ENCODE measurements at places on chromosomes 1 and 21. TPM values are rescaled to one million over a fixed set of nuclear protein-coding genes. Genes with fewer than 3 reads are reported as not detected.

GRCh38 chr1:17661546-17662157, 93.5 kb upstream of the ACTL8 start:
- DNase-seq: peak; percentile 83

- no peak for DNase-seq
Observed at GRCh38 chr1:229196404-229197264, 74.3 kb upstream of the RAB4A start.

DNA sequence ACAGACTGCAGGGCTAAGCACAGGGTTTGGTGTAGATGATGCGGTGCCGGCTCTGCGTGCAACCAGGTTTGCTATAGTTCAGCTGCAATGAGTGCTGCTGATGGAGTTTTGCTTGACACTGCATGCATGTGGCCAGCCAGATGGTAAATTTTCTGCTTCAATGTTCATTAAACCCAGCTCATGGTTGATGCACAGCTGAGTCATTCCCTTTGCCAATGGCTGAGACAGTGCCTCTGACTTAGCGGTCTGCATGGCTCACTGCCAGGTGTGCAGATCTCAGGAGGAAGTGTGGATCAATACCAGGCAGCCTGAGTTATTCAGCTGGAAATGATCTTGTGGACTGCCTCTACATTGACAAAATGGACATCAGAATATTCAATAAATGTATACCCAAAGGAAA, 172.7 kb upstream of the ZP4 start:
- no peak for DNase-seq

- DNase-seq: no peak
Observed at GRCh38 chr1:1203561-1204424, 2.6 kb downstream of the TNFRSF18 start.

DNA sequence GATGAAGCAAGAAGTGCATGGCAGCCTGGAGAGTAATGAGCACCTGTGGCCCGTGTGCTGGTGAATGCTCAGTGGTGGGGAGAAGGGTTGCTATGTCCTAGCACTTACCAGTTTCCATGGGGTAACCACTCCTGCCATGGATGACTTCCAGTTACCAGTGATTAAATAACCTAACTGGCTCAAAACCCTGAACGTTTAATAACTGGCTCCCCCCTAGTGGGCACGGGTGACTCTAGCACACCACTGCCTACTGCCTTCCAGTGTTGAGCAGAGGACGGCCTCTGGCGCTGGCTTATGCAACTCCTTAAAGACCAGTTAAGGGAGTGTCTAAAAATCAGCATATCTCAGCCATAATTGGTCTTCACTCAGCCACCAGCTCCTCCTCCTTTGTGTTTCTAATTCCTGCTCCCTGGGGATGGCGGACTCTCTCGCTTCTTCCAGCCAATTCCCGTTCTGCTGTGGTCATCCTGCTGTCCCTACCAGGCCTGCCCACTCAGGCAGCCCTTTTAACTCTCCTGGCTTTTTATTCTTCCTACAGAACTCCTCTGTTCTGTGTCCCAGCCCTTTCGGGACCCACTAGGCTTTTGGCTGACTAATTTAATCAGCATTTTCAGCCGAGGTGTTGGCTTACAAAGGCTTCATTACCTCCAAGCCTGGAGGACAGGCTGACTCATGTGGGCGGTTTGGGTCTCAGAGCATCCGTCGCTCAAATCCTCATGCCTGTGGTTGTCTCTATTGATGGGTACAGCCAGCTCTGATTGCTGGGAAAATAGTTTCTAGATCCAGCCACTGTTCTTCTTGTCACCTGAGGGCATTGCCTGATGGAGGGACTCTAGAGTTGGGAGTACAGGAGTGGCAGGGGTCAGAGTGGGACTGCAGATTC, 332.4 kb downstream of the CAMTA1 start:
- DNase-seq: peak; percentile 8

- DNase-seq: no peak
Observed at GRCh38 chr1:208637181-208637580, 393.0 kb upstream of the PLXNA2 start.

The AMY1B gene
- total RNA-seq: not detected

GRCh38 chr1:32413507-32414185, 19.4 kb upstream of the BSDC1 start:
- peak; percentile 73 for DNase-seq

The RCSD1 gene
- total RNA-seq: 5.3 TPM

DNA sequence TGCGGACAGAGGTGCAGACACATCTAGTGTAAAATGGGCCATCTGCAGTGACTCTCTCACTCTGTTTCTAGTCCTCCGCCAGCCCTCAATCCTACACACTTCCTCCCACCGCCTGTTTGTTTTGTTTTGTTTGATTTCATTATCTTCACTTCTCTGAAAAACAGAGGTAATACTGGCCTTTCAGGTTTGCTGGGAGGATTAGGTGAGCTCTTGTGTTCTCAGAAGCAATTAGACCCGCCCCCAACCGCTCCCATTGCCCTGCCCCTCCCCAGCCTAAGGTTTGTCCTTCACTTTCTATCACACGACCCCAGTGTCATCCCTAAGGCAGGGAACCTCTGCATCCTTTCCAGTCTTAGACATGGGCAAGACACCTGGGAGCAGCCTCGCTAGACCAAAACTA, 43.2 kb upstream of the TACSTD2 start:
- no peak for DNase-seq

DNA sequence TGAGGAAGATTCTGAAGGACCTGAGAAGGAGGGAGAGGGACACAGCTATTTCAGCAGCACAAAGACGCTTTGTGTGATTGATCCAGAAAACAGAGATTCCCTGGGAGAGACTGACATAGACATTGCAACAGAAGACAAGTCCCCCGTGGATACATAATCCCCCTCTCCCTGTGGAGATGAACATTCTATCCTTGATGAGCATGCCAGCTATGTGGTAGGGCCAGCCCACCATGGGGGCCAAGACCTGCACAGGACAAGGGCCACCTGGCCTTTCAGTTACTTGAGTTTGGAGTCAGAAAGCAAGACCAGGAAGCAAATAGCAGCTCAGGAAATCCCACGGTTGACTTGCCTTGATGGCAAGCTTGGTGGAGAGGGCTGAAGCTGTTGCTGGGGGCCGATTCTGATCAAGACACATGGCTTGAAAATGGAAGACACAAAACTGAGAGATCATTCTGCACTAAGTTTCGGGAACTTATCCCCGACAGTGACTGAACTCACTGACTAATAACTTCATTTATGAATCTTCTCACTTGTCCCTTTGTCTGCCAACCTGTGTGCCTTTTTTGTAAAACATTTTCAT, 161.3 kb upstream of the SGIP1 start:
- no peak for DNase-seq

DNA sequence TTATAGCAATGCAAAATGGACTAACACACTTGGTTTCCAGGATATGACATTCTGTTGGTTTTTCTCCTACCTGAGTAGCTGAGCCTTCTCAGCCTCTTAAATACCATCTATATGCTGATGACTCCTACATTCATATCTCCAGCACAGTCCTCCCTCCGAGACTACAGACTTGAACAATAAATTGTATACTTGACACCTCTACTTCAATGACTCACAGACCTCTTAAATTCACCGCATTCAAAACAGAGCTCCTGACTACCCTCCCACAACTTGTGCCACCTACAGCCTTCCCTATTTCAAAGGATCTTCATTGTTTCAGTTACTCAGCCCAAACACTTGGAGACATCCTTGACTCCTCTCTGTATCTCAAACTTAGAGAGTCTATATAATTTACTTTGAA, 66.8 kb upstream of the ASB17 start:
- DNase-seq: no peak

The SPRR4 gene
- total RNA-seq: not detected

The SPRR2G gene
- total RNA-seq: not detected

DNA sequence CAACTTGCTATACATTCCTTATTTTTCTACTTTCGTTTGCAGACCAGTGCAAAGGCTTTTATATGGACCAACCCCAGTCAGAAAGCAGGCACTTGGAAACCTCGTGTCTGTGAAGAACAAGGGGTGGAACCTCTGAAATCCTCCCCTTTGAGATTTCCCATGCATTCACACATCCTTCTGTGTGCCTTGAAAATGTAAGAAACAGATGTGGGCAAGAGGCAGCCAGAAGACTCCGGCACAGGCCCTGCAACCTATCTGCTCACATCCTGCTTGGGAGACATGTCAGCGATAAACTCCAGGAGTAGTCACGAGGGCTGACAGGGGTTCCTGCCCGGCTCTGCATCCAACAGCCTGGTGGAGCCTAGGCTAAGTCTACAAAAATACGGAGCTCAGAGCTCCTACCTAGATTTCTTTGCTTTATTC, 42.5 kb downstream of the ETS2 start:
- DNase-seq: no peak

DNA sequence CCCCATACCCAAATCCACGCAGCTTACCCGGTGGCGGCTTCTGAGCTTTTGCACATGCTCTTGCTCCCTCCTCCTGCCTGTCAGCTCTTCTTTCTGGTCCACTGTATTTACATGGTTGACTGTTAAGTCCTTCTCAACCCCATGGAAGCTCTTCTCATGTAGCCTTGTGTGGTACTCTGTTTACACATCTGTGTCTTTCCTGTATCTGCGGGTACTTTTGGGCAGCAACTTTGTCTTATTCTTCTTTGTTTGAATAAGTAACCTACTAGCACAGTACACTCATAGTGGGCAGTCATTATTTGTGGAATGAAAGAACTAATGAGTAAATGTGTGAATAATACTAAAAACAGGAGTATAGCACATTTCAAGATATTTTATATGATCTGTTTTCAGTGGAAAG, 88.5 kb upstream of the GPR88 start:
- no peak for DNase-seq
